ENCODE measurements at places on chromosomes 7 and 10.

DNA sequence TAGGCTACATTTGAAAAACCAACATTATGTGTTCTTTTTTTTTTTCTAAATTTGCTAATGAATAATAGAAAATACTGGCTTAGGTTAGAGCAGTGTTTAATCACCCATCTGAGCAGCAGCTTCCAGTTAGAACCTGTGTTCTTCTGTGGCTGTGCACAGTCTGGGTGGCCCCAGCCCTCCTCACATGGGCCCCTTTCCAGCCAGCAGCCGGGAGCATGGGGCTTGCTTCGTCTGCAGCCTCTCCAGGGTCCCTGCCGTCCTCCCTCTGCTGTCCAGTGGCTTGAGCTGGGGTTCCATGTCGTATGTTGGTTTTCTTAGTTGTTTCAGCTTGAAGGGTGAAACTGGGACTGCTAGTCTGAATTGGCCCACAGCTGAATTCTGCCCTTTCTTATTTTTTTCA, 37.3 kb downstream of the BNIP3 start:
- no peak for DNase-seq

DNA sequence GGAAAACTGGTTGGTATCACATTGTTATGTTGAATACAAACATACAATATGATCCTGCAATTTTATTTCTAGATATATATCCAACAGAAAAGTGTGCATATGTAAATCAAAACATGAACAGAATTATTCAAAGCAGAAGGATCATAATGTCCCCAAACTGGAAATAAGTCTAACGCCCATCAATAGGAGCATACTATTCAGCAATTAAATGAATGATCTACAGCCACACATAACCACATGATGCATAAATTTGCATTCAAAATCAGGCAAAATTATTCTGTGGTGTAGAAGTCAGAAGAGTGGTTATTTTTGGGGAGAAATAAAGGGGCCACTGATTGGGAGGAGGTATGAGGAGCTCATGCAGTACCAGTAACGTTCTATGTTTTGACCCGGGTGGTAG, 28.6 kb downstream of the NPY start:
- DNase-seq = no peak

DNA sequence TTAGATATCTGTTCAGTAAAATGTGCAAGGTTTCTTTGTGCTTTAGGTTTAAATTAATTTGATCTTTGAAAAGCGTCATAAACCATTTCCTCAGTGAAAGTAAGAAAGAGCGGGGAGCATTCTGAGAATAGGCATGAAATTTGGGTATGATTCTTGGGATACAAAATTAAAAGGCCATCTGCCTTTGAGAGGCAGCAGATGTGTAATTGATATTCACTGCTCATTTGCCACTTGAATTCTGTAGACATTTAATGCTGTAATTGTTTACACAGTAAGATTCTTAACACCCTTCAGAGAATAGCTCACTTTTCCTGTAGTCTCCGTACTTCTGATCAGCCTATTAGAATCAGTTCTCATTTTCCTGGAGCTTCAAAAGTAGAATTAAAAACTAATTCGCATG, 18.7 kb downstream of the FRMD4A start:
- no peak for DNase-seq

GRCh38 chr7:117362294-117362888, 39.5 kb upstream of the WNT2 start:
- no peak for DNase-seq

DNA sequence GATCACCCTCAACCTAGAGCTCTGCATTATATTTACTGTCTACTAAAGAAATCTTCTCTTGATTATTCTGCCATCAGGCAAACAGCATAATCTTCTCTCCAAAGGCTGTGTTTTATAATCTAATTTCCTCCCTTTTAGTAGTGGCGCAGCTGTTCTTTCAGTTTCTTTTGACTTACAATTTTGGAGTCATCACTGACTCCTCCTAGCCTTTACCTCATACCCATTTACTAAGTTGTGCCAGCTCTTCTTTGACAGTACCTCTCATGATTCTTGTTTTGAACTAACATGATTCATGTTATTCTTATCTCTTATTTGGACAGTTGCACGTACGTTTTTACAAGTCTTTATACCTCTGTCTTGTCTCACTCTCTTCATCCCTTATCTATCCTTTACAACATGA, 113.0 kb downstream of the FOXP2 start:
- no peak for DNase-seq

DNA sequence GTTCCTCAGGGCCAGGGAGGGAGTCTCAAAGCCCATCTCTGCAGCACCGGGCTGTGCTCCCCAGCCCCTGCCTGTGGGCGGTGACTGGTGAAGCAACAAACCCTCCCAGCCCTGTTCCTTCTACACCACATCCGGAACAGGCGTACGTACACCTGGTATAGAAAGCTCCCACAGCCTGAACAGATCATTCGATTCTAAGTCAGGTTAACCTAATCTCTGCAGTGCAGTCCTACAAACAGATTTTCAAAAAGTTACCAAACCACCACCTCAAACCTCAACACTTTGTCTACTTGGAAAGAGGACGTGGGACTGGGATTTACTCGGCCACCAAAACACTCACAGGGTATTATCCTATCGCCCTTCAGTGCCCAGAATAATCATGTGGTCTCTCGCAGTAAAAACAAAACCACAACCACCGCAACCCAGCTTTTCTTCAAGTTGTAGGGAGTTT, 238.4 kb downstream of the DIP2C start:
- DNase-seq = peak; percentile 81

GRCh38 chr7:28347475-28348318, 64.6 kb upstream of the CREB5 start:
- no peak for DNase-seq

DNA sequence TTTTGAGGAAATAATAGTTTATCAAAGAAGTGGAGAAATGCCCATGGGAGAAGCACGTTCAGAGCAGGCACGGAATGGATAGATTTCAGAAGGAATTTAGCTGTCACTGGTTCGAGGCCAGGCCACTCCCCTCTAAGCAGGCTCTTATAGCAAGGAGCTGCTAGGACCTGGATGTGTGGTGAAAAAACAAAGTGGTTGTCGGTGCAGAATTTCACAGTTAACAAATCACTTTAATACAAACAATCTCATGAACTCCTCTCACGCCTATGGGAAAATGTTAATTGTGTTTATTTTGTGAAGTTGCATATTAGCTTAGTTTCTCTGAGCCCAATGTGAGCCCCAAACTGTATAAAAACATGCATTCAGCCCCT, 176.3 kb downstream of the PKD1L1 start:
- DNase-seq = no peak

GRCh38 chr7:133679977-133680376, 427.1 kb downstream of the EXOC4 start:
- DNase-seq = no peak

- DNase-seq = no peak
These were observed 307.2 kb downstream of the PRPF18 start for GRCh38 chr10:13893926-13894325.

DNA sequence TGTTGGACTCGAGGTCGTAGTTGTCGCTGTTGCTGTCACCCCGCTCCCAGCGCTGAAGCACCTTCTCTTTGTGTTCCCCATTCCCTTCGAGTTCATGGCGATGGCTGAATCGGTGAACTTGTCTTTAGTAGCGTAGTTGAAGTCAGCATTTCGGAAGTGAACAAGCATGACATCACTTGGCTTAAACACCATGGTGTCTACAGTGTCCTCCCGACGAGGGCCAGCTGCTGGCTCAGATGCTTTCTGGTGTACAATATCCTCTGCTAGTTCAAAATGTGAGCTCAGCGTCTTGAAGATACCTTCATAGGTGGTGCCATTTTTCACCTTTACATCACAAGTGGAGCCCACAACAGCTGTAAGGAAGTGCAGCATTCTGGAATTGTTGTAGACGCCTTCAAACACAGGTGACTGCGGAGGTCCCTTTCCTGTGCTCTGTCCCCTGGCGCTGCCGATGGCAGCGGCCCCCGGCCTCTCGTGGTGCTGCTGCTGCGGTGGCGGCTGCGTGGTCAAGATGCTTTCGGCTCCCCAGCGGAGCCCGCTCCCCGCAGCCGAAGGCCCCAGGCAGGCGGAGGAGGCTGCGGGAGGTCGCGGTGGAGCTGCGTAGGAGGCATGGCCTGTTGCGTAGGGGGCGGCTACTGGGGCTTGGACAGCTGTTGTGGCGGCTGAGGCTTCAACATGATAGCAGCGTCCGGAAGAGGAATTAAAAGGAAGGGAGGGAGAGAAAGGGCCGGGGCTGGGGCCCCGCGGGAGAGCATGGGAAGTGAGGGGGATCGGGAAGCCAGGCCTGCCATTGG, 59.3 kb downstream of the ANKMY2 start:
- no peak for DNase-seq

- no peak for DNase-seq
These were observed 28.1 kb upstream of the CREB3L2 start for GRCh38 chr7:138029941-138030340.

DNA sequence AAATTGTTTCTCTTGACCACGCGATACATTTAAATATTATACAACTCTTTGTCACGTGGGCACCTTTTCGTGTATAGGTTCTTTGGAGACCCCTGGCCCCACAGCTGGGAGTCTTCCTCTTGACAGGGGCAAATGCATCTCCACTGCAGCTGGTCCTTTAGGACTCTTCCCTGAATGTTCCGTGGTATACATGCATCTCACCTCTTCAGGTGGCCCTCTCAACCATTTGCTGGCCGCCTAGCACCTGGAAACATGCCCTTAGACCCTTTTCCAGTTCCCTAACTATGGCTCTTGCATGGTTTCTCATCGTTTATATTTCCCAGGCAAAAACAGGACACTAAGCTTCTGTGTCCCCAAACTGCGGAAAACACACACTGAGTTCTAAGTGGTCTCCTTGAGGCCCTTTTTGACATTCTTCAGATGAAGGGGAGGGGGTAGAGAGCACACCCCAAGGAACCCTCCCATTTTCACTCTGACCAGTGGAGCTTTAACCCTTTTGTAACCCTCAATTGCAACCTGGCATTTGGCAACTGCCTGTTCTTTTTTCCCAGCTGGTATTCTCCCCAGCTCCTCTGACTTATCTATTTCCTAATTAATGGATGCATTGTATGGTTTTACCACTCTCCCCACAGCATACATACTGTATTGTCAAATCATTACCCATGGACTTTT, 20.6 kb downstream of the HNRNPA2B1 start:
- DNase-seq = no peak

- no peak for DNase-seq
These were observed 107.3 kb upstream of the STARD3NL start for GRCh38 chr7:38070718-38071117.

DNA sequence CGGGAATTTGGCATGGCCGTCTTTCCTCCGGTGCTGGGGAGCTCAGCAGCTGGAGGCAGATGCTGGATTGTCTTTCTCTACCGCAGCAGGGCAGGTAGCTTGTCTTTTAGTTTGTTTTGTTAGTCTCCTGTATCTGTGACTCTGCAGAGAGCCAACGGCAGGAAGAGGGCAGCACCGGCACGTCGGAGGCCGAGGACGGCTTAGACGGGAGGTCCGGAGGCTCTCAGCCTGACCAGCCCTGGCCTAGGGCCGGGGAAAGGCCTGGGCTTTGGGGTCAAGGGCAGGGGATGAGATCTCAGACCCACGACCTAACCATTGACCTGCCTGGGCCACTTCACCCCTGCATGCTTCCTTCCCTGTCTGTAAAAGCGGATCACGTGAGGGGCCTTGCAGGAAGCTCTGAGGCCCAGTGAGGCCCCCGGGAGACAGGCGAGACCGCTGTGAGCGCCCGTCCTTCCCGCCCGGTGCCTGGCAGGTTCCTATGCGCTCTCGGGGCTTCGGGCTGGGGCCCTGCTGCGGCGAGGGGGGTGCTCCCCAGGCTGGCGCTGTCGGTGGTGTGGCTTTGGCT, 72.7 kb downstream of the LHPP start:
- no peak for DNase-seq

DNA sequence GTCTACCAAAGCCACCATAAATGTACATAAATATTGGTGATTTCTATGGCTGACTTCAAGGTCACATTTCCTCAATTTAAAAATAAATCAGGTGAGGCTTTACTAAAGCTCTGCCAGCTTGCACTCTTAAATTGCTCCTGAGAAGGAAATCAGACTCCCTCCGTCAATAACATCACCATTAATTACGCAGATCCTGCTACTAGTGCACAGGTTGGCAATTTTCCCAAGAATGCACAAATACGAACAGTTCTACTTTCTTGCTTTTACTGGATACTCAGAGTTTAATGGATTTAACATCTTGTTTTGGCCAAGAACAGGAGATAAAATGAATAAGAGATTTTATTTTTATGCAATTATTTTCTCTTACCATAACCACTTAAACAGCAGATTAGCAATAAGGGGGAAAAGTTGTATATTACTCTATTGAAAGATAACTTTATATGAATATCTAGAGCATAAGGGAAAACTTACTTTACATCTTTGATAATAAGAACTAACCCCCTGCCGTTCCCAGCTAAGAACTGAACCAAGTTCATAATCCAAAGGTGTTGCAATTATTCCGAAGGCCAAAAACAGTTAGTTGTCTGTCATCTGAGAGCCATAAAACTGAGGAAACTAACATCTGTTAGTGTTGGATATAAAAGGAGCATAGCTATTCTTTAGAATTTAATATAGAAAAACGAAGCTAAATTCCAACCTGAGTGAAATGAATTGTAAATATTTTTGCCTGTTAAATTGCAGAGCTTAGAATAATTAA, 140.5 kb downstream of the TWIST1 start:
- DNase-seq = no peak

GRCh38 chr10:121753726-121754476, 155.7 kb upstream of the FGFR2 start:
- no peak for DNase-seq

DNA sequence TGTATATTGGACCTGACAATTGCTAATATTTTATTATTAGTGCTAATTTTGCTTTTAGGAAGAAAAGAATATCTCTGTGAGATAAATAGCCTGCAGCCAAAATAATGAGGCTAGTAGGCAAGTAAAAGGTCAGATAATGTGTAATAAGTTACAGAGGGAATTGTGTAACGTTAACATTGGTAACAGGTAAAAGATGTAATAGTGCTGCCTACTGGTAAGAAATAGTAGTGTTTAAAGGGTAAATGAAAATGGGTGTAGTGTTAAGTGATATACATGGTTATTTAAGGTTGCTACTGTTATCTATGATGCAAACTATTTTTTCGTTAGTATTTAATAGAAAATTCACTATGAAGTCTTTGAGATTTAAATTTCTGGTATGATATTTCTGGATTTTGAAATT, 9.2 kb upstream of the FOXP2 start:
- DNase-seq = no peak

- no peak for DNase-seq
These were observed 122.7 kb downstream of the CUL2 start for GRCh38 chr10:34967335-34967880.

- DNase-seq = peak; percentile 56
These were observed 79.0 kb downstream of the ABI1 start for GRCh38 chr10:26781797-26782196.

GRCh38 chr10:103333934-103334520, 16.9 kb downstream of the PCGF6 start:
- no peak for DNase-seq

Measured in activated CD4-positive, alpha-beta memory T cell treated with anti-CD3 and anti-CD28 coated beads for 36 hours (primary cell).